ENCODE measurements at places on chromosomes 3 and 15. TPM values are rescaled to one million over a fixed set of nuclear protein-coding genes. Genes with fewer than 3 reads are reported as not detected.

The SGO1 gene
- 26.0 TPM for total RNA-seq

The NANOGP8 gene
- not detected for total RNA-seq

The USP3 gene
- 67.3 TPM for total RNA-seq

The RAD51 gene
- total RNA-seq = 12.1 TPM

The PXK gene
- 31.7 TPM for total RNA-seq

The CCDC80 gene
- total RNA-seq = 9.2 TPM

The MYEF2 gene
- total RNA-seq = 39.3 TPM

The ITIH4 gene
- 0.22 TPM for total RNA-seq

The KBTBD12 gene
- not detected for total RNA-seq

The EFHB gene
- not detected for total RNA-seq

The SLC51A gene
- total RNA-seq = not detected
